Ovary (tissue), 10 donors: ENCODE measurements at places on chromosomes 2 and 18.

DNA sequence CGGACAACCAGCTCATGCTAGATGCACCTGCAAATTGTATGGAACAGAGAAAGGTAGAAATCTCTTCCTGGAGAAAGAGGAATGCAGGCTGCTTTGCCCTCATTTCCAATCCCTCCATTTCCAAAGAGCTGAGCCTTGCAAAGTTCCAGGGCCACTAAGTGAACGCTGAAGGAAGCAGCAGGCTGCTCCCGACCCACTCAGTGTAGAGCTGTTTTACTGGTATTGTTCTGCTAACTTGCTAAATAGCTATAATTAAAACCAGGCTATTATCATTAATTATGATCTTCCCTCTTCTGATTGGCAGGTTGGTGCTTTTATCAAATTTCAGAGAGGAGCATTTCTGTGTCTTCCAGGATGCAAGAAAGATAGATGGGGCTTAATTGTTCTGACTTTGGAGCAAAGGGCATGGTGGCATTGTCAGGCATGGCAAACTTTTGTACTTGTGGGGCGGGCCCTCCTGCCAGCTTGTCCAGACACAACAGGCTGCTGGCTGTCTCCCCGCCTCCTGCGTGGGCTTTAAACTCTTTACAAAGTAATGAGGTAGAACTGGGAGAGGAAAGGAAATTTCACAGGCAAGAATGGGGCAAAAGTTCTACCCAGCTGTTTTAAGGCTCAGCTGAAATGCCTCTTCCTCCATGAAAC lies 40.2 kb downstream of the ALK start:
- no peak overlapping the region for H3K4me3 ChIP-seq
- no peak for DNase-seq
- no peaks in the 10 kb centered on the region for H3K4me1 ChIP-seq

- no peaks in the 10 kb centered on the region for H3K36me3 ChIP-seq
- no peak for DNase-seq
- H3K27ac ChIP-seq, result no peak overlapping the region
- peaks cover 2% of the 10 kb centered on the region for H3K4me1 ChIP-seq
- H3K4me3 ChIP-seq, result no peak overlapping the region
Measured at GRCh38 chr18:26746826-26747475, 118.6 kb downstream of the AQP4 start.

DNA sequence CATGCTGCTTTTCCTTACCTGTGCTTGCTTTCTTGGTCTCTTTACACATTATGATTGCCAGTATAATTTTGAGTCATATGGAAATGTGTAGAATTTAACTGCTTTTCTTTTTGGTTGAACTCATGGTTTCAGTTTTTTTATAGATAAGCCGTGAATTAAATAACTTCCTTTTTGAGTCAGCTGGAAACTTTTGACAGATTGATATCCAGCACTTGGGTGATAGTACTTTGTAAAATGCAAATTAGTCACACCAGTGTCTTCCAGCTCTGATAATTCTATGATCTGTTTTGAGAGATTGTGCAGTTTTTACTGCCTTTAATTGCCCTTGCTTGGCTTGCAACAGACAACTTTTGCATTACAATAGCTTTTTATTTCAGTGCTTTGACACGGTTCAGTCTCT lies 86.4 kb downstream of the NCOA1 start:
- H3K4me3 ChIP-seq, result no peak overlapping the region
- peaks cover 2% of the 10 kb centered on the region for H3K4me1 ChIP-seq

- no peaks in the 10 kb centered on the region for H3K27me3 ChIP-seq
- H3K36me3 ChIP-seq, result no peaks in the 10 kb centered on the region
- H3K4me3 ChIP-seq, result no peak overlapping the region
- no peak for DNase-seq
Measured at GRCh38 chr2:241812730-241813643, 4.0 kb downstream of the NEU4 start.

GRCh38 chr2:68739595-68740399 lies 5.2 kb downstream of the ARHGAP25 start:
- no peak overlapping the region for H3K4me3 ChIP-seq
- H3K36me3 ChIP-seq, result no peaks in the 10 kb centered on the region
- no peak for DNase-seq
- no peak overlapping the region for H3K27ac ChIP-seq
- H3K27me3 ChIP-seq, result no peaks in the 10 kb centered on the region

- no peak for DNase-seq
- H3K27me3 ChIP-seq, result no peaks in the 10 kb centered on the region
- H3K4me3 ChIP-seq, result no peak overlapping the region
- H3K4me1 ChIP-seq, result no peaks in the 10 kb centered on the region
- no peak overlapping the region for H3K27ac ChIP-seq
Measured at GRCh38 chr2:143698888-143699570, 569.8 kb downstream of the ARHGAP15 start.

DNA sequence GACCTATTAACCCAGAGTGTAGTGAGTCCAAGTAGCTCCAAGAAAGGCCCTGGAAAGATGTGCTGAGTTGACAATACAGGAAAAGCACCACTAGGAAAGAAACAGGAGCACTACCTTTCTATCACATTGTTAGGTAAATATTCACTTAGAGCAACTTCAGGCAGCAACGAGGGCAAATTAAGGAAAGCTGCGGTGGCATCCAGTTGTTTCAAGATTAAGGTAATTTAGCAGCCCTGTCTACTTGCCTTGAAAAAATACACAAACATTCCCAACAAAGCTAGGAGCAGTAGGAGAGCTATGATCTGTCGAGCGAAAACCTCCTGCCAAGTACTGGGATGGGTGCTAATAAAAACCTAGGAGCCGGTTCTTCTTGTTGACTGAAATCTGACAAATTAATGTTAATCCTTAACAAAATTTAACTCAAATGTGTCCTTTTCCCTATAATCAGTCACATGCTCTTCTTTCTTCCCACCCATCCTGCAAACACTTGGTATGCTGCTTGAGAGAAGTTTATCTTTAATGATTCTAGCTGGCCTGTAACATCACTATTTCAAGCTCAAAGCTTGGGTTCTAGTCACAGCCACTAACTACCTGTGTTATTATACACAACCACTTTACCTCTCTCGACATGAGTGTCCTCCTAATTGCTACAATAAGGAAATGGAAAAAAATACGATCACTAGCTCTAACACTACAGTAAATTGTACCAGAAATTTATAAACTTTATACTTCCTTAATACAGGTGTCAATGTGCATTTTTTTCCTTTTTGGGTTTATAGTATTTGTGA lies 2.0 kb downstream of the ACAA2 start:
- H3K36me3 ChIP-seq, result no peaks in the 10 kb centered on the region
- H3K4me3 ChIP-seq, result no peak overlapping the region
- H3K27ac ChIP-seq, result no peak overlapping the region
- no peak for DNase-seq

DNA sequence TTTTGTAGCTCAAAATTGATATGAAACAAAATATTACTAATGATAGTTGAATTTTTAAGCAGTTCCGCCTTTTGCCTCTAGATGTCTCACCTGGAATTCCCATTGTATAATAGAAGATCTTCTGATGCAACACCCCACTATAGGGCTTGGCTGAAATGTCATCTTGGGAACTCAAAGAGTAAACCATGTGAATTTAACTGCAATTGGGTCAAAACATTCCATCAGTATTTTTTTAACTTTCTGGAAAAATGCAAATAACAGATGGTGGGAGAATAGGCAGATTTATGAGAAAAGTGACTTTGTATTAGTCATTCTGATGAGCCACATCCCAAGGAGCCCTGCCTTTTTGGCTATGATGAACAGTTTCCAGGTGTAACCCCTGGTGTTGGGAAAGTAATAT lies 489.9 kb downstream of the NYAP2 start:
- H3K27ac ChIP-seq, result no peak overlapping the region
- H3K36me3 ChIP-seq, result no peaks in the 10 kb centered on the region
- DNase-seq, result no peak
- peaks cover under 1% of the 10 kb centered on the region for H3K4me1 ChIP-seq
- no peak overlapping the region for H3K4me3 ChIP-seq

GRCh38 chr18:62802523-62802922 lies 87.2 kb downstream of the PHLPP1 start:
- no peaks in the 10 kb centered on the region for H3K36me3 ChIP-seq
- DNase-seq, result no peak
- no peak overlapping the region for H3K27ac ChIP-seq
- H3K4me3 ChIP-seq, result no peak overlapping the region
- H3K4me1 ChIP-seq, result no peaks in the 10 kb centered on the region

DNA sequence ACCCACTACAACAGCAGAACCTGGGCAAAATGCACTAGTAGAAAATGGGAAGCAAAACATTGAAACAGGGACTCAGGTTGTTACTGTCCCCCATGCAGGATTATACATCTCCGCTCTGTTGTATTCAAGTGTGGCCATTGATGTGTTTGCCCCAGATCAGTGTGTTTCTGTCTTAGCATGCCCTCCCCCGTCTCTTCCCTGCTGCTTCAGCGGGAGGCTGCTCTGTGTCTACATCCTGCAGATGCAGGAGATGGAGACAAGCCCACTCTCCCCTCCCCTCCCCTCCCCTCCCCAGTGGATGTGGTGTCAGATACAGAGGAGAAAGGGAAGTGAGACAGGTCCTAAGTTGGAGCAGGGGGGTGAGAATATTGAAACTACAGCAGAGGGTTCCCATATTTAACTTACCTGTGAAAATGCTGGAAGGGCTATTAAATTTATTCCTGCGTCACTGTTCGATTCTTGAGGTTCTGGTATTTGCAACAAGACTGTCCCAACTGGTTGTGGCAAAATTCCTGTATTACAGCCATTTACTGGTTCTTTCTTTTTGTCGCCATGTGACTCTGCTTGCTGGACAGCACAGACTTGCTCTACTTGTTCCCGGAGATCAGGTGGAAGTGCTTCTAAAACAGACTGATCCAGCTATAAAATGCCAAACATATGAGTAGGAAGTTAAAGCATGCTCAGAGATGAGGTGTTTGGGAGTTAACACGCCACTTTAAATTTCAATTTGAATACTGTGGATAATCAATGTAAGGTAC lies 67.0 kb downstream of the EIF5B start:
- no peaks in the 10 kb centered on the region for H3K4me1 ChIP-seq
- DNase-seq, result no peak
- H3K4me3 ChIP-seq, result no peak overlapping the region

DNA sequence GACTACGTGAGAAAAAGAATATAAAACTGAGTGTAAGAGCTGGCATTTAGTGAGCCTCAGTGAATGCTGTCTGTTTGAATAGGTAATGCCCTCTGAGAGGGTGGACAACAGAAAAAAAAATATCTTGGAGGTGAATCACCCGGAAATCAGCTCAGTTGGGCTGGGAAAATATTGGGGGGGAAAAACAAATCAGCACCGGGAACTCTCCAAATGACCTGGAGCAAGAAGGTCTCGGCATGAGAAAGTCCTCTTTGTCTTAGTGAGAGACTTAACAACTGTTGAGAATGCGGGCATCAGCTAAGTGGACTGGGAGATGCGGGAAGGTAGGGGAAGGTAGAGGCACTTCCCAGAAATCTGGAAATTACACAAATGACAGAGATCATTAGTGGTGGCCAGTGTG lies 109.4 kb upstream of the POU3F3 start:
- H3K36me3 ChIP-seq, result no peaks in the 10 kb centered on the region
- DNase-seq, result no peak
- H3K27ac ChIP-seq, result no peak overlapping the region
- H3K4me1 ChIP-seq, result no peaks in the 10 kb centered on the region
- no peak overlapping the region for H3K4me3 ChIP-seq

DNA sequence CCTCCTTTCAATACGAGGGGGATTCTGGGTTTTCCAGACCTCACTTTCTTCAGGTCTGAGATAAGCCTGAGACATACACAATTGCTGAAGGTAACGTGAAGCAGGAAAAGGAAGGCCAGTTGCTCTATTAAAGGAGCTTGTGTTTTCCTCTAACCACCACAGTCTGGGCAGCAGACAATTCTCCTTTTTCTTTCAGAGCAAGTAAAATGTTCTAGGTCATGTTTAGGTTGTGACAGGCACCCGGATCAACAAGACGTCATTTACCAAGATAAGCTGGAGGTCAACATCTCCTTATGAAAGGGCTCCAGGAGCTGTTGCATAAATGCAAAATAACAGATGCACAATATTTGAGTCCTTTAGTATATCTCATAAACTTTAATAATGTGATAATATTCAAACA lies 148.1 kb downstream of the SLC8A1 start:
- H3K27me3 ChIP-seq, result no peaks in the 10 kb centered on the region
- H3K4me1 ChIP-seq, result no peaks in the 10 kb centered on the region
- DNase-seq, result no peak
- no peak overlapping the region for H3K27ac ChIP-seq

DNA sequence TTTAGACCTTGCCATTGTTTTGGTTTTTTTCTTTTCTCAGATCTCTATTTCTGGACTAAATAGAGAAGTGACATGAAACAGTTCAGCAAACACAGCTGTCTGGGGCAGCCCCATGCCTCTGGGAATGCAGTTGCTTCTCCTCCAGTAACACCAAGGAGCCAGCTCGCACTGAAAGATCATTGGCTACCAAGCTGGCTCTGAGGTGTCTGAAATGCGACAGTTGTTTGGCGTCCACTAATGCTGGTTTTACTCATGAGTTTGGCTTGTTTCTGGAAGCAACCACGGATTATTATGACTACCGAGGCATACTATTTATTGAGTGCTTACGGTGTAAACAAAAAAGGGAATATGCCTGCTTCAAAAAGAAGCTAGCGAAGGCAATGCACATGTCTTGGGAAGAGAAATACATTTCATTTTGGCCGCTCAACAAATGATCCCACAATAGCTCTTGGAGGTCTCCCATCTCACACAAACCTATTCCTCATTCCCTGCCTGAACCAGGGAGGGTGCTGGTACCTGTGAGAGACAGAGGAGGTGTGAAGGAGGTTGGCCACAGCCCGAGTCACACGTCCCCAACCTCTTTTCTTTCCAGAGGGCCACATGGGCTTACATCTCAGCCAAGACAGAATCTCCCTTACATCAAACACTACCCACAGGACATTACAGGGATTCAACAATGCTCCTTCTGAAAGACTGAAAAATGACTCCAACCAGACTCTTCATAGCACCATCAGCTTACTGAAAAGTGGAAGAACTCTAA lies 37.5 kb upstream of the NEB start:
- H3K4me3 ChIP-seq, result no peak overlapping the region
- no peaks in the 10 kb centered on the region for H3K4me1 ChIP-seq
- no peaks in the 10 kb centered on the region for H3K36me3 ChIP-seq
- H3K27ac ChIP-seq, result no peak overlapping the region

DNA sequence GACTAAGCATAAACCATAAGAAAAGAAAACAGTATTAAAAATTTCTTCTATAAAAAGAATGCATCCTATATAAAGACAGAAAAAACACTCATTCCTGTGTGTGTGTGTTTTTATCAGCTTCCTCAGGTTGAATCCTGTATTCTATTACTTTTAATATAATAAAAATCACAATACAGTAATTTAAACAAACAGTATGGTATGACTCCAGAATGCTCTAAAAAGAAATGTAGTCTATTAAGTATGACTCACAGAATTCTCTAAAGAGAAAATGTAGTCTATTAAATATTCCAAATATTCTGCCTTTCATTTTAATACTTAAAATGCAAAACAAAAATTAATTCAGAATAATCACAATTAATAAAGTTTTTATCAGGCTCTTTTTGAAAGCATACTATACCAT lies 19.8 kb downstream of the CCDC88A start:
- H3K4me1 ChIP-seq, result no peaks in the 10 kb centered on the region
- H3K27me3 ChIP-seq, result no peaks in the 10 kb centered on the region
- H3K27ac ChIP-seq, result no peak overlapping the region
- no peak overlapping the region for H3K4me3 ChIP-seq
- no peaks in the 10 kb centered on the region for H3K36me3 ChIP-seq
- DNase-seq, result no peak

GRCh38 chr18:67896451-67896850 lies 379.9 kb upstream of the DSEL start:
- H3K4me1 ChIP-seq, result no peaks in the 10 kb centered on the region
- DNase-seq, result no peak
- H3K36me3 ChIP-seq, result no peaks in the 10 kb centered on the region
- H3K27me3 ChIP-seq, result peaks cover 2% of the 10 kb centered on the region

GRCh38 chr2:211170843-211171242 lies 614.4 kb downstream of the CPS1 start:
- H3K27ac ChIP-seq, result no peak overlapping the region
- no peaks in the 10 kb centered on the region for H3K4me1 ChIP-seq
- H3K4me3 ChIP-seq, result no peak overlapping the region
- H3K36me3 ChIP-seq, result no peaks in the 10 kb centered on the region
